Activated CD4-positive, alpha-beta T cell treated with anti-CD3 and anti-CD28 coated beads for 48 hours (primary cell): ENCODE measurements at places on chromosomes 11 and 22.

GRCh38 chr22:18087350-18087855 lies 9.6 kb downstream of the PEX26 start:
- no peak for DNase-seq

DNA sequence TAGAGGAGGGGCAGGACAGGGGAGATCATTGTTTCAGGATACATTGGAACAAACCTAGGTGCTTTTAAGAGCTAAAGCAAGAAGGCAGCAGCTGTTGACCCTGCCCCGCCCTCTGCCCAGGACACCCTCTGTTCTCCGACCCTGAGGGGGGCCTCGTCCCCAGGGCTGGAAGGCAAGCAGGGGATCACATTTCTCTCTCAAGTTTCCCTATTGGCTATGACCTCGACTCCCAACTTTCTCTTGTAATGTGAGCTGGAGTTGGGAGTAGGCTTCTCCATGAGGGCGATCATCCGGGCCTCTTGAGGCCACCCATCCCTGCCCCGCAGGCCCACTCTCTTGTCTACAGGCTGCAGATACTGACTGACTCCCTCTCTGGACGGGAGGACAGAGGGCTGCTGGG lies 37.7 kb downstream of the DSCAML1 start:
- no peak for DNase-seq

- DNase-seq, result no peak
Observed at GRCh38 chr11:130420478-130421198, 7.8 kb downstream of the ADAMTS8 start.

DNA sequence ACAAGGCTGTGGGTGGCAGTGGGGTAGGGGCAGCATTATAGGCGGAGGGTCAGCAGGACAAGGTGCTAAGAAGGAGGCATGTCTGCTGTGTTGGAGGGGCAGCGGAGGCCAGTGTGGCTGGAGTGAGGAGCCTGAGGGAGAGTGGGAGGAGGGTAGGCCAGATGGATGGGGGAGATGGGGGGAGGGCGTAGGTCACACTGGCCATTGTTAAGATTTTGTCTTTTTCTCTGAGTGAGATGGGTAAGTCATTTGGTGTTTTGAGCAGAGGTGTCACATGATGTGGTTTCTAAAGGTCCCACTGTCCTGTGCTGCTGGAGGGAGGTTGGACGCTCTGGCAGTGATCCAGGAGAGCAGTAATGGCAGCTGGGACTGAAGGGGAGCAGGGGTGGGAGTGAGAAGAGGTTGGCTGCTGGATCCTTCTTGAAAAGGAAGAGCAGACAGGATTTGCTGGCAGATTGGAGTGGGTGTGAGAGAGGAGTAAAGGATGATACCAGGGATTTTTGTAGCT lies 9.8 kb downstream of the PPP6R3 start:
- no peak for DNase-seq

DNA sequence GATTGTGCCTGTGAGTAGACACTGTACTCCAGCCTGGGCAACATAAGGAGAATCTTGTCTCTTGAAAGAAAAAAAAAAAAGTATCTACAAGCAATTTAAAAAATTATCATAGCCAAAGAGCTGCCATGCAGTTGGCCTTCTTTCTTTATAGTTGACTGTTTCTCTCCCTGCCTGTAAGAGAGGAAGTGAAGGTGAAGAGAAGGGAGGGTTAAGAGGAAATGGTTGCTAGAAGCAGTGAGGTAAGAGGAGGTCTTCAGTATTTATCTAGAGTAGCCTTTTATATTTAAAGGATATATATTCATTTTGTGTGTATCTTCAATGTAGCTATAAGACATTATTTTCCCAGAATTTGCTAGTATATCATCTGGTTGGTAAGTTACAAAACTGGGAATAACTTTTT lies 217.9 kb downstream of the TMEM135 start:
- no peak for DNase-seq

- no peak for DNase-seq
Observed at GRCh38 chr22:29715240-29715639, 4.6 kb upstream of the CABP7 start.

DNA sequence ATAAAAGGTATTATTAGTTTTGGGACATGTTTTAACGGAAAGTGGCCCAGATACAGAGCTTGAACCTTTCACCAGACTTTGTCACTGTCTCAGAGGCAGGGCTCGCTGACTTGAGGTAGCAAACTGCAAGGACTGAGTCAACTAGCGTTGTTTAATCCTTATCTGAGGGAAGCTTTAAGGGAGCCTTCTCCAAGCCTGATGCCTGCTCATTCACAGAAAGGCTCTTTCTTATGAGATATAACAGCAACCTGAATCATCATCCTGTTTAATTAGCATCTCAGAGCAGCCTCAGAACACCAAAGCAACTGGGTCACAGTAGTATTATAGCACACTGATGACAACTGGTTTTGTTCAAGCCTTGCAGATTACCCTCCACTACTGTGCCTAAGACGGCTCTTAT lies 54.2 kb upstream of the CYP2D6 start:
- peak; percentile 48 for DNase-seq

DNA sequence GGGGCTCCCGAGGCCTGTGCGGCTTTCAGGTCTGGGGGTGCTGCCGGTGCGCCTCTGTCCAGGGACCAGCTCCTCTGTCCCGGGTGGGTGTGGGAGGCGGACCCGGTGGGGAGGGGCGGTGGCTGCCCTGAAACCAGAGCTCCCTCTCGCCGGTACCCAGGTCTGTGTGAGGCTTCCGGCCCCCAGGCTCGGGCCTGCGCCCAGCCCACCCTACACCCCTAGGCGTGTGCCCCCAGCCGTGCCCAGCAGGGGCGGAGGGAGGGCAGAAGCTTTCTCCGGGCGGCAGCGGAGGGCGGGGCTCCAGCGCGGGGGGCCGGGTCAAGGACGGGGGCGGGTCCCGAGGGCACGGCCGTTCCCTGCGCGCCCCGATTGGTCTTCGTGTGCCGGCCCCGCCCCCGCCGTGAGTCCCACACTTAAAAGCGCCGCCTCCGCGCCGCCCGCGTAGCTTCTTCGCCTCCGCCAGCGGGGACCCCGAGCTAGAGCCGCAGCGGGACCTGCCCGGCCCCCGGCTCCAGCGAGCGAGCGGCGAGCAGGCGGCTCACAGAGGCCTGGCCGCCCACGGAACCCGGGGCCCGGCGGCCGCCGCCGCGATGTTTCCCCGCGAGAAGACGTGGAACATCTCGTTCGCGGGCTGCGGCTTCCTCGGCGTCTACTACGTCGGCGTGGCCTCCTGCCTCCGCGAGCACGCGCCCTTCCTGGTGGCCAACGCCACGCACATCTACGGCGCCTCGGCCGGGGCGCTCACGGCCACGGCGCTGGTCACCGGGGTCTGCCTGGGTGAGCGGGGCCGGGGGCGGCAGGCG lies 616 bp downstream of the PNPLA2 start:
- peak; percentile 93 for DNase-seq
